ENCODE measurements at places on chromosomes 2 and 18. TPM values are rescaled to one million over a fixed set of nuclear protein-coding genes. Genes with fewer than 3 reads are reported as not detected.

- H3K4me1 ChIP-seq = no peaks in the 10 kb centered on the region
- DNase-seq = no peak
- H3K4me3 ChIP-seq = no peak overlapping the region
- H3K27me3 ChIP-seq = no peaks in the 10 kb centered on the region
These were observed 8.9 kb upstream of the SLC25A12 start for GRCh38 chr2:171902840-171903420.

DNA sequence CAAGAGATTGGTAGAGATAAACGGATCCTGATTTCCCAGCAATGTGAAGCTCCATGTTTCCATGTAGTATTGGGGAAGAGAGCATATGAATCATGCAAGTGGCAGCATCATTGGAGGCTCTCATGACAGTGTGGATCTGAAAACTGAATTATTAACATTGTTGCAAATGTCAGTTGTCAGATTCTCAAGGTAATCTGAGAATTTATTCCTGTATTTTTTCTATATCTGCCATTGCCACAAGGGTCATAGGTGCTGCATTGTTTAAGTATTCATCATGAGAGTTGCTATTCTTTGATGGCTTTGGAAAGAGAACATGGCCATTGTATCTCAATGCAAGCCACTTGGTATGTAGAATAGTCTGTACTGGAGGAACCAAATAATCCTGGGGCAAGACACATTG lies 1217.0 kb upstream of the ZEB2 start:
- DNase-seq = no peak
- no peaks in the 10 kb centered on the region for H3K36me3 ChIP-seq
- no peaks in the 10 kb centered on the region for H3K4me1 ChIP-seq
- no peaks in the 10 kb centered on the region for H3K27me3 ChIP-seq
- no peak overlapping the region for H3K27ac ChIP-seq

DNA sequence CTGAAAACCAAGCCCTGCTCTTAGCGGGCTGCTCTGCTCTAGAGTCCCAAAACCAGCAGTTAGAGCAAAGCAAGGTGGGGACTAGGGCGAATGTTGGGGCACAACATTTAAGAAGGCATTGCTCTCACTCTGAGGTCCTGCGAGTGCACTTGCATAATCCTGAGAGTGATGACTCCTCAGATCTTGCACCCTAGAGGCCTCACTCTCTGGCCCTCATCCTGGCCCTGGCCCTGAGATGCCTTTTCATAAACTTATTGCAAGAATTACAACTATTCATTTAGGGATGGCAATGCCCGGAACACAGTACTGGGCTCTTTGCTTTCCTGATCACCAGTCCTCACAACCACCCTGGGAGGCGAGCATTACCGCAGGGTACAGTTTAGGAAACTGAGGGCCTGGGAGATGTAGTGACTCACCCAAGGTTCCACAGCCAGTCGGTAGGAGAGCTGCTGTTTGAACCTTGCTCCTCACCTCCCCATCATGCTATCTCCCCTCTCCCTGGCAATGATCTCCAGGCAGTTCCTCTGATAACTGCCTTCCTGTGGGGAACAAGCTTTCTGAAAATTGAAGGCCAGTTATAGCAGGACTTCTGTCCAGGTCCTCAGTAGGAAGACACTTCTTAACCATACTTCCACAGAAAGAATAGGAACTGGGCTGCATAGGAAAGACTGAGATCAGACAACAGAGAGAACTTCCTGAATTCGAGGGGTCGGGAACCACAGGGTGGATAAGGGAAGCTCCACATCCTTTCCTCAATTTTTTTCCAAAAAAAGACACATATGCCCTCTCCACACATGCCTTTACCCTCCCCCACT lies 91.3 kb downstream of the TNS1 start:
- no peak overlapping the region for H3K4me3 ChIP-seq
- no peaks in the 10 kb centered on the region for H3K36me3 ChIP-seq
- DNase-seq = no peak
- H3K4me1 ChIP-seq = peaks cover 2% of the 10 kb centered on the region
- H3K27me3 ChIP-seq = no peaks in the 10 kb centered on the region
- H3K27ac ChIP-seq = no peak overlapping the region

DNA sequence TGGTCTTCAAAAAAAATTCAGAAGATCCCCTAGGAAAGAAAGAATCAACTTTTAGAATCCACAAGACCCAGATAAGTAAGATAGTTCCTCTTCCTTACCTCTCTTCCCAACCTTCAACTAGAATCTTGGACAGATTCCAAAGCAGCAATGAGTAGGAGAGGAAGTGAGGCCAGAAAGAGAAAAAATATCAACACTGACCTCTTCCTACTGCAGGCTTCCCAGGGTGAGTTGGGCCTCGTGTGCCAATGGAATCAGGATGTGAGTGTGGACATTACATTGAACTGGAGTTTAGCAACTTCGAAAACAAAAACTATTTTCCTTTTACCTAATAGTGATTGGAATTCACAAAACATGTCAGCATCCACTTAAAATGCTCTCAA lies 102.5 kb upstream of the PIEZO2 start:
- no peak overlapping the region for H3K4me3 ChIP-seq
- no peak for DNase-seq
- no peak overlapping the region for H3K27ac ChIP-seq
- no peaks in the 10 kb centered on the region for H3K4me1 ChIP-seq
- H3K27me3 ChIP-seq = no peaks in the 10 kb centered on the region
- H3K36me3 ChIP-seq = no peaks in the 10 kb centered on the region

DNA sequence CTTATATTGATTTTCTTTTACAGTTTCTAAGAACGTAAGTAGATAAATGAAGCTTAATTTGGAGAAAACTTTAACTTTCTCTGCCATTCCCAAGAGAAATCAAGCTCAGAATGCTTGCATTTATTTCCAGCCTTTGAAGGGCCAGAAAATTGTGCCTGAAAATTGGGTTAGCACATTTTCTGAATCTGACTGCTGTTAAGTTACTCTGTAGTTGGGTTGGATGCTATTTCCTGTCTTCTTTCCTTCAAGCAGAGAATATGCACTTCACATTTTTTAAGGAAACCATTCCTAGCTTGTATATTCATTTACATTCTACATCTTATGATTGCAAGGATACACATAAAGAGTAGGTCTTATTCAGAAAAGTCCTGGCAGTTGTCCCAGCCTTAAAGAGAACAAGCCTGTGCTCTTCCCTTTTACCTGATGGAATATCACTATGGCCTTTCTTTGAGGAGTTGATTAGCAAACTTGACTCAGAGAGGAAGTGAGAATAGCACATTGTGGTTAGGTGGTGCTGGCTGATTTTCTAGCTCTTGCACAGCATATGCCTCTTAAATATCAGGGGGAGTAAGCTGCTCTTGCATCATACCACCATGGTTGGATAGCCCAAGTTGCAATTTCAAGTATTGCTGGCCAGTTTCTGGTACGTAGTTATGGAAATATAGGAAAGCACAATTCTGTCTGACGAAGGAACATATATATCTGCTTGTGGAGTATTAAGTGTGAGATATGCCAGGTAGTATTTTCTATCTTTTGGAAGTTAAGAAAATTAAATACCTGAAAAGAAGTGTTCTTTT lies 133.7 kb downstream of the COMMD1 start:
- H3K27ac ChIP-seq = no peak overlapping the region
- H3K4me3 ChIP-seq = no peak overlapping the region
- peaks cover 11% of the 10 kb centered on the region for H3K36me3 ChIP-seq
- no peaks in the 10 kb centered on the region for H3K27me3 ChIP-seq

DNA sequence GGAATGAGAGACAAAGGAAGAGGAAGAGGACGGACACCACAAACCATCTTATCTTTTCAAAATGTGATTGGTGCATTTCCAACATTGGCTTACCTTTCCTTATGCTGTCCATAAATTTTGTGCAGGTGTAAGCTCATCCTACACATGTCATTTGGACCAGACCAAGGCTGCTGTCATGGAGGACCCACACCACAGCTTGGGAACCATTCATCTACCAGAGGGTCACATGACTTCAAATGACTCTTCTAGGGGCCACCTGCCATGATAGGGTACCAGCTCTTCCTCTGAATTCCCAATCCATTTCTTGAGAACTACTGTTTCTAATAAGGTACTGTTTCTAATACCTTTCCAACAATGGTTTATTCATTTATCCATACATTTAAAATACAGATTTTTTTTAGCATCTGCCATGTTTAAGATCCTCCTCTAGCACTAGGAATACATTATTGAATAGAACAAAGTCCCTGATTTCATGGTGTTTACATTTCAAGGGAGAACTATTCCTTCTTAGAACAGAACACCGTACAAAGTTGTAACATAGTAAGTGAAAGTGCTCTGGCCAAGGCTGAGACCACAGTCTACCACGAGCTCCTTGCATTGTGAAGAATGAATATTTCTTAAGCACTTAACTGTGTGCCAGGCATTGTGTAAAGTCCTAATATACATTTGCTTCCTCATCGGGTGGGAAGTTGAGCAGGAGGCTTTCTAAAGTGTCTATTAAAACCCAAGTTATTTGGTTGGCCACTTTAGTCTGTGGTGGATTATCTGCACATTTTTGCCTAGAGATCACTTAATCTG lies 246.1 kb upstream of the FN1 start:
- H3K36me3 ChIP-seq = no peaks in the 10 kb centered on the region
- H3K27ac ChIP-seq = no peak overlapping the region
- no peak for DNase-seq
- H3K4me3 ChIP-seq = no peak overlapping the region

GRCh38 chr2:226098861-226099745 lies 699.6 kb downstream of the NYAP2 start:
- no peak overlapping the region for H3K27ac ChIP-seq
- peaks cover 28% of the 10 kb centered on the region for H3K36me3 ChIP-seq
- DNase-seq = no peak

DNA sequence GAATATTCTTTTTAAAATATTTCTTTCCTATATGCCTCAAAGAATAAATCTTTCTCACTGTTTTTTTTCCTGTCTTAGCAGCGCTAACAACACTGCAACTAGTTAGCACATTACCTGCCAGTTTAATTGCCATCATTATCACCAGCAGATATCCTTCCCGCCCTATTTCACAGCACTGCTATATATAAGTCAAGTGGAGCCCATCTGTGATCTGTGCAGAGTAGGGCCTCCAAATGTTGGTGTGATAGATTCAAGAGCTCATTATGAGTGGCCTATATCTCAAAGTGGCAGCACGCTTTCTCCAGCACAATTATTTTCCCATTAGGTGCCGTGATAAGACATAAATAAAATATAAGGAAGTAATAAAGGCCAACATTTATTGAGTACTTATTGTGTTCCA lies 19.8 kb upstream of the RGPD4 start:
- H3K4me3 ChIP-seq = no peak overlapping the region
- no peak overlapping the region for H3K27ac ChIP-seq
- H3K36me3 ChIP-seq = no peaks in the 10 kb centered on the region
- DNase-seq = no peak
- H3K27me3 ChIP-seq = no peaks in the 10 kb centered on the region
- H3K4me1 ChIP-seq = peaks cover 8% of the 10 kb centered on the region

GRCh38 chr2:95310651-95311050 lies 13.5 kb downstream of the KCNIP3 start:
- no peaks in the 10 kb centered on the region for H3K27me3 ChIP-seq
- H3K4me1 ChIP-seq = no peaks in the 10 kb centered on the region
- DNase-seq = no peak
- H3K4me3 ChIP-seq = no peak overlapping the region

- no peaks in the 10 kb centered on the region for H3K27me3 ChIP-seq
- H3K27ac ChIP-seq = no peak overlapping the region
- no peak overlapping the region for H3K4me3 ChIP-seq
These were observed 177.1 kb downstream of the FAM210A start for GRCh38 chr18:13548966-13549879.

DNA sequence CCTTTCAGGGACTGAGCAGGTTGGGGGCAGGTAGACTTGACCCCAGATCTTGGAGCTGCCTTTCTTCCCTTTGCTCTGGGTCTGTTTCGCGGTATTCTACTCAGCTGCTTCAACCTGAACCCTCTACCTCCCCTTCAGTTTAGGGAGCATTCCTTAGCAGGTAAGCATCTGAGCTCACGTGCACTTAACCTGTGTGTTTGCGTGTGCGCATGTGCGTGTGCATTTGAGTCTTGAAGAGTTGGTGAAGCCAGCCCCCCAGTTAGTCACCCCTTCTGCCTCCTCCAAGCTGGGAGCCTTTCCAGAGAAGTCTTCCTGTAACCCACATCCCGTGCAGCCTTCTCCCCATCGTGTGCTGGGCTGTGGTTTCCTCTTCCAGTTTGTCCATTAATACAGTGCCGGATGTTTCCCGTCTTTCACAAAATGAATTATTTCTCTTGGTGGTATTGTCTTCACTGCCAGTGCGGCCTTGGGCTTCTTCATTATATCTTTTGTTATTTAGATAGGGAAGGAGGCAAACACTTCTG lies 33.2 kb downstream of the B3GNT2 start:
- peaks cover 9% of the 10 kb centered on the region for H3K36me3 ChIP-seq
- H3K27ac ChIP-seq = no peak overlapping the region
- no peak overlapping the region for H3K4me3 ChIP-seq
- H3K4me1 ChIP-seq = no peaks in the 10 kb centered on the region
- no peak for DNase-seq
- no peaks in the 10 kb centered on the region for H3K27me3 ChIP-seq

DNA sequence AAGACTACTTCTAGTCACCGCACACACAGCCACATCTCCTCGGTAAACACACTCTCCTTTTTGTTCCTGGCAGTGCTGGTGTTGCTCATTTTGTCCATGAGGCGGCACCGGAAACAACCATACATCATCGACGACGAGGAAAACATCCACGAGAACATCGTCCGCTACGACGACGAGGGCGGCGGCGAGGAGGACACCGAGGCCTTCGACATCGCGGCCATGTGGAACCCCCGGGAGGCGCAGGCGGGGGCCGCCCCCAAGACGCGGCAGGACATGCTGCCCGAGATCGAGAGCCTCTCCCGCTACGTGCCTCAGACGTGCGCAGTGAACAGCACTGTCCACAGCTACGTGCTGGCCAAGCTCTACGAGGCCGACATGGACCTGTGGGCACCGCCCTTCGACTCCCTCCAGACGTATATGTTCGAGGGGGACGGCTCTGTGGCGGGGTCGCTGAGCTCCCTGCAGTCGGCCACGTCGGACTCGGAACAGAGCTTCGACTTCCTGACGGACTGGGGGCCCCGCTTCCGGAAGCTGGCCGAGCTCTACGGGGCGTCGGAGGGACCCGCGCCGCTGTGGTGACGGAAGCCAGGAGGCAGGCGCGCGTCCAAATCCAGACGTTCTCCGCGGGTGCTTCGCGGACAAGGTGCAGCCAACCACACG lies 221.0 kb downstream of the CDH20 start:
- H3K27ac ChIP-seq = no peak overlapping the region
- H3K4me3 ChIP-seq = no peak overlapping the region
- H3K4me1 ChIP-seq = no peaks in the 10 kb centered on the region
- no peaks in the 10 kb centered on the region for H3K27me3 ChIP-seq
- no peaks in the 10 kb centered on the region for H3K36me3 ChIP-seq
- DNase-seq = no peak

GRCh38 chr2:236577481-236578410 lies 8.1 kb downstream of the ACKR3 start:
- H3K27me3 ChIP-seq = no peaks in the 10 kb centered on the region
- DNase-seq = no peak
- H3K27ac ChIP-seq = no peak overlapping the region
- H3K4me3 ChIP-seq = no peak overlapping the region
- 0 out of 2 replicates have a peak, but pooled peaks cover 2% of the 10 kb centered on the region for H3K4me1 ChIP-seq

- no peaks in the 10 kb centered on the region for H3K4me1 ChIP-seq
- no peaks in the 10 kb centered on the region for H3K36me3 ChIP-seq
- no peaks in the 10 kb centered on the region for H3K27me3 ChIP-seq
- no peak for DNase-seq
- H3K4me3 ChIP-seq = no peak overlapping the region
These were observed 30.7 kb downstream of the MAPK4 start for GRCh38 chr18:50590593-50590992.

The IL1RN gene
- total RNA-seq = not detected

The ALKAL2 gene
- total RNA-seq = 0.48 TPM

The PRSS56 gene
- not detected for total RNA-seq

All from H9 (cell line).